ENCODE measurements at places on chromosomes 11 and 22.

DNA sequence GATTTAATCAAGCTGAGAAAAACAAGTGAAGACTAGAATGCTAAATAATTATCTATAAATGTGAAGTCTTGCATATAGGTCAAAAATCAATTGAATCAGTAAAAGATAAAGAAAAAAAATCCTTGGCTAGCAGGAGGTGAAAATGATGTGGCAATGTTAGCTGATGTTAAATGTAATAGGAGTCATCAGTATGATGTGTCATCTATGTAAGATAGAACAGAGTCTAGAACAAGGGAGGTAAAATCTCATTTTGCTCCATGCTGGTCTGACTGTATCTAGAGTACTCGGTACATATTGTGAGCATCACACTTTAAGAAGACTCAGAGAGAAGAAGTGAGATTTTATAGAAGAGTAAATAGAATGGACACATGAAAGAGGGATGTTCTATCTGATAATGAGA is 721.2 kb downstream of the ETS1 start:
- DNase-seq, result no peak

- DNase-seq, result peak; percentile 38
Observed at GRCh38 chr11:59555601-59556114, 44.3 kb downstream of the OR4D9 start.

DNA sequence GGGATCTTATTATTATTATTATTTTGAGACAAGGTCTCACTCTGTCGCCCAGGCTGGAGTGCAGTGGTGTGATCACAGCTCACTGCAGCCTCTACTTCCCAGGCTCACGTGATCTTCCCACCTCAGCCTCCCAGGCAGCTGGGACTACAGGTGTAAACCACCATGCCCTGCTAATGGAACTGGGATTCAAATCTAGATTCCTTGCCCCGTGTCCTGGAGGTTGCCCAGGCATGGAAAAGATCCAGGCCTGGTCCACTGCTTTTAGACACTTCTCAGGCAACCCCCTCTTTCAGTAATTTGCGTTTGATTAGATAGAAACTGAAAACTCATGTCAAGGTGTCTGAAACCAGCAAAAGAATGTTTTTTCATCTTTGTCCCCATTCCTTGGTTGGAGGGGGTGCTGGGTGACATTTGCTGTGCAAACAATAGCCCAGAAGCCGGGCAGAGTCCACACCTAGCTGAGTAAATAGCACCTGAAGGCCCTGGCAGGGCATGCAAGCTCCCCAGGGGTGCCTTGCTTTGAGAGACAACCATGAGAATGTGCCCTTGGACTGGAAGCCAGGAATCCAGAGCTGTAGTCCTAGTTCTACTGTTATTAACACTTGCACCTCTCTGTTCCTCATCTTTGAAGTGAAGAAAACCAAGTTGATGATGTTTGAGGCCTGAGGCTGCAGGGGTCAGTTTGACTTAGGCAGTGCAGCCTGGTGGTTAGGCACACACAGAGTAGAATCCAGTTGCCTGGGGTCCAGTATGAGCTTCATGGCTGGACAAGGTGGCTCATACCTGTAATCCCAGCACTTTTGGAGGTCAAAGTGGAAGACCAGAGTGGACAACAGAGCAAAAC is 19.1 kb upstream of the XBP1 start:
- no peak for DNase-seq

GRCh38 chr11:3686751-3687150 is 15.6 kb upstream of the CHRNA10 start:
- DNase-seq, result peak; percentile 20

DNA sequence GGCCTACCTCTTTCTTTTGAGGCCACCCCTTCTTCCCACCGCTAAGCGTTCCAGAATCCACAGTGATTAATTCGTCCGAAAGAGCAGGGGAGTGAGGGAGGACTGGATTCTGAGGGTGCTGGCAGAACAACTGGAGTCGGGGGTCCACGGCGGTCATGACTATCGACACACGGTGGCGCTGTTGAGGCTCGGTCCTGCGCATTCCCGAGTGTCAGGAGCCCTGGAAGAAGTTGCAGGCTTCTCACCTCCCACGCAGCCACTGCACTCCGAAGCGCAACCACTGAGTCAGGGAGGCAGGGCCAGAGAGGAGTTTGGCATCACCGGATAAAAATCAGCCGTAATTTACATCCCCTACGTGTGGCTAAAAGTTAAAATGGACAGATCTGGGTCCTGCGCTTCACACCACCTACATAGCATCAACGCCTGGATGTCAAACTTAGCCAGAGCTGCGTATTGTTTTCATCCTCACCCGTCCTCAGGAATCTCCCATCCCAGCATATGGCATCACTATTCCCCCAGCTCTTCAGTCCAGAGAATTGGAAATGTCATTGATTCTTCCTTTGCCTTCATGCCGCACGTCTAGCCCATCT is 10.7 kb upstream of the CTSF start:
- DNase-seq, result peak; percentile 57

- DNase-seq, result no peak
Observed at GRCh38 chr11:24759742-24760141, 262.9 kb downstream of the LUZP2 start.

DNA sequence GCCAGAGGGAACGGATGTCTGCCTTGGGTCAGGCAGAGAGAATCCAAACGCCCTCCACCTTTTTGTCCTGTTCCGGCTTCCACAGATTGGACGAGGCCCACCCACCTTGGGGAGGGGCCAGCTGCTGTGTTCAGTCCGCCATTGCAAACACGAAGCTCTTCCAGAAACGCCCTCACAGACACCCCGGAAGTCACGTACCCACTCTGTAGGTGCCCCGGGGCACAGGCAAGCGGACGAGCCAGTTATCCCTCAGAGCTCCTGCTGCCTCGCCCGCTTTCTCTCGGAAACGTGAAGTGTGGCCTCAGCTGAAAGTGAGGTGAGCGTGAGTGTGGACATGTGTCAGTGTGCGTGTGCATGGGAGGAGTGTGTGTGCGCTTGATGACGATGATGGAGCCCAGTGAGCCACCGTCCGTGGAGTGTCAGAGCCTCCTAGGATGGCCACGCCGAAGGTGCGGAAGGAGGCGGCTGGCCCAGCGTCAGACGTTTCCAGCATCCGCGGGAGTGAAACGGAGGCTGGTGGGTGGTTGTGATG is 869.2 kb downstream of the TBC1D22A start:
- DNase-seq, result no peak

DNA sequence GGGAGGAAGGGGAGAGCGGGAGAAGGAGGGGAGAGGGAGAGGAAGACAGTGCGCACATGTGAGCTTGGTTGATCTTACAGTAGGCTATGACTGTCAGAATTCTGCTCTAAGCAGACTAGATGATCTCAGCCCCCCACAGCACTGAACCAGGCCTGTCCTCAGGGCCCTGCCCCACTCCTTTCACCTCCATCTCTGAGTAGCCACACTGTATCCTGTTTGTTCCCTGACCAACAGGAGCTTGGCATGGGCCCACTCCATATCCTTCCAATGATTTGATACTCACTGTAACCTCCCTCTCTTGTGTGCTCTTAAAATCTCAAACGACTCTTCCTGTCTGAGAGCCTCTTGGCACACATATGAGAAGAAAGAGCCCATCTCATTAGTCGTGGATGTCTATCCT is 86.1 kb upstream of the PARVA start:
- DNase-seq, result no peak

DNA sequence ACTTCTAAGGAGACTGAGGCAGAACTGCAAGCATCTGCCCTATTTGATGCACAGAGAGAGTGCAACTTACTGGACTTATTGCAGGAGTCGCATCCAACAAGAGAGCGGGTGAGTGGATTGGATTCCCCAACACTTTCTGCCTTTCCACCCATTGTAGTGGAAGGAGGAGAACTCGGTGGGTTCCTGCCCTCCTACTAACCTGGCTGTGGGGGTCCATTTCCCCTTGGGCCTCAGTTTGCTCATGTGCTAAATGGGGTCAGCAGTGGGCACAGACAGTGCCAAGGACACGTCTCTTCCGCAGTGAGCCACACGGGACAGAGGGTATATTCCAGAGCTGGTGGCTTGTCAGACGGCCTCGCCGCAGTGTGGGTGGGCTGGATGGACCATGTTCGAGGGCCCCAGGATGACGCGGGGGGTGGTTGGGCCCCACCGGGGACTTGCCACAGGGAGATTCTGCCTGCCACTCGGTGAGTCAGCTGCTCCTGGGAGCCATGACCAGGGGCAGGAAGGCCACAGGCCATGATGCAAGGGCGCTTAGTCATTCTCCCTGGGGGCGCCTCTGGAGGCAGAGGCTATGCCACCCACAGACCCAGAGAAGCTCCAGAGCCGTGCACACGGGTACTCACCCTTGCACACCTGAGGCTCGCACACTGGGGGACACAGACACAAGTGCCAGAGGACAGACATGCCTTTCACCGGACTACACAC is 8.2 kb downstream of the ALX4 start:
- no peak for DNase-seq

DNA sequence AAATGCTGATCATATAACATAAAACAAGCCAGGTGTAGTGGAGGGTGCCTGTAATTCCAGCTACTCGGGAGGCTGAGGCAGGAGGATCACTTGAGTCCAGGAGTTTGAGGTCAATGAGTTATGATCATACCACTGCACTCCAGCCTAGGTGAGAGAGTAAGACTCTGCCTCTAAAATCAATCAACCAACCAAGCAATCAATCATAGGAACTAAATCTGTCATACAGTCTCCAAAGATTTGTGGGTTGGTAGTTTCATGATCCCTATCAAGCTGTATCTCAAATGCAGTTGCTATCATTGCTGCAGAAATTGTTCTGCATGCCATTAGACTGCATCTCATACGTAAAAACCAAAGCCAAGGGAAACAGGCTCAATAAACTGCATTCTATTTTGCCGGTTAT is 33.1 kb downstream of the NARS2 start:
- DNase-seq, result no peak

- no peak for DNase-seq
Observed at GRCh38 chr11:43962383-43963278, 20.2 kb downstream of the C11orf96 start.

DNA sequence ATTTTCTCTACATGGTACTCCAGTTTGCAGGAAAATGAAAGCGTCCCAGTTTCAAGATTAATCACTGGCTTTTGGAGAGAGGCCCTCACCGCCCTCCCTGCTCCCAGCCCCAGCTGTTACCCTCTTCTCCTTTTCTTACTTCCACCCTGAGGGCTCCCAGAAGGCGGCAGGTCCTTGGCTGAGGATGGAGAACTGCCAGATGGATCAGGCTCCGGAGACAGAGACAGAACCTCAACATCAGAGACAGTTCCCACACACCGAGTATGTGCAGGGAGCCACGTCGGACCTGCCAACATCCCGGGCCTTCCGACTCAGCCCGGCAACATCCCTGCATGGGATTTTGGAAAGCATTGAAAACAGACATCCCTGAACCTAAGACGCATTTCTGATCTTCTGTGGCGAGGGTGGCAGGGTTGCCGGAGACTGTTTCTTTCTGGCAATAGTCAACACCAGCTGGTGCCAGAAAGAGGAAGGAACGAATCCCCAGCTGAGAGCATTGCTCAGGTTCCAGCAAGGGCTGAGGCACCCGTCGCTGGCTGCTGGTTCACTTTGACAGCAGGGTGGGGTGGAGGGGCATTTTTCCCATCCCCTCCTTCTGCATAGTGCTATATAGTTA is 467.1 kb downstream of the MIAT start:
- DNase-seq, result no peak

DNA sequence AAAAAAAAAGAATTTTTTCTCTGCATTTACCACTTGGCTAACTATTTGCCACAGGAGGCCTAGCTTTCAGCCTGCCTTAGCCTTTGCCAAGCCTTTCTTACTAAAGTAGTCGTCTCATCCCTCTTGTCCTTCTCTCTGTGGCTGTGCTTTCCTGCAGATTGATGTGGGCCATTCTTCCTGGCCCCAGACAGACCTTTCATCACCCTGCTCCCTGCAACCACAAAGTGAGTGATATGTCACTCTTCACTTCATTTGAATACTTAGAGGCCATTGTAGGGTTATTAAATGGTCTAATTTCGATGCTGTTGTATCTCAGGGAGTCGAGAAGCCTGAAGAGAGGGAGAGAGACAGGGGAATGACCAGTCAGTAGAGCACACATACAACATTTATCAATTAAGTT is 37.6 kb downstream of the ART5 start:
- no peak for DNase-seq

DNA sequence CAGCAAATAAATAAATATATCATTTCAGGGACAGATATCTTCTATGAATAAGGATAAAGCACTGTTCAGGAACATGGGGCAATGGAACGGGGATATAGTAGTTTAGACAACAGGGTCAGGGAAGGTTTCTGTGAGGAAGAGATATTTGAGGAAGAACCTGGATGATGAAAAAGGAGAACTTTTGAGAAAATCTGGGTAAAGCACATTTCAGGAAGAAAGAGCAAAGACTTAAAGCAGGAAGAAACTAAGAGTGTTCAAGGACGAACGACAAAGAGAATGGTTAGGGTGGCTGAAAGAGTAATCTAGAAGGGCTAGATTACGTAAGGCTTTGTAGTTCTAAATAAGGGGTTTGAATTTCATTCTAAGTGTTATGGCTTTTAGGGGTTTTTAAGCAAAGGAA is 12.7 kb downstream of the DDI1 start:
- DNase-seq, result no peak
